ENCODE measurements at places on chromosomes 16 and 17.

DNA sequence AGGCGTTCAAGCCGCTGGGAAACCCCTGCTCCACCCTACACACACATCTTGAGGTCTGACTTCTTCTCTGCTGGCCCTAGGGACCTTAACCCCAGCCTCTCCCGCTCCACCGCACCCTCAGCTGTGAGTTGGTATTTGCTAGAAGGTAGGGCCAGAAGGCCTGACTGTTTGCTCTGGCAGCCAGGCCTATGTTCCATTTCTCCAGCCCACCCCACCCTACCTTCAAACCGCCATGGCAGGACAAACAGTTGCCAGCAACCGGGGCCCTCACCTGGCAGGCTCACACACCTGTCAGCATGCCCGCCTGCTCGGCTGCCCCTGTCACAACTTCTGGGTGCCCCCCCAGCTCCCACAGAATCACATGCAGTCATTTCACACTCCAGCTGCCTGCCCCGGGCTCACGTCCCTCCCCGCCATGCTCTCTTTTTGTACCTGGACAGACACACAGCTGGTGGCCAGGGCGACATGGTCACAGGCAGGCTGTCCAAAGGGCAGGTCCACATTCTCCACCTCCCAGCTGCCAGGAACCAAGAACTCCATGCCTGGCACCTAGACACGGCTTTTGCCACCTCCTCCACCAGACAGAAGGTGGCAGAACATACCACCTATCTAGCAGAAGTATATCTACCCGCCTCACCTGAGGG, 2.6 kb upstream of the ATP2A3 start:
- DNase-seq = no peak

- DNase-seq = no peak
Measured at GRCh38 chr17:80365983-80366382, 49.0 kb upstream of the ENDOV start.

DNA sequence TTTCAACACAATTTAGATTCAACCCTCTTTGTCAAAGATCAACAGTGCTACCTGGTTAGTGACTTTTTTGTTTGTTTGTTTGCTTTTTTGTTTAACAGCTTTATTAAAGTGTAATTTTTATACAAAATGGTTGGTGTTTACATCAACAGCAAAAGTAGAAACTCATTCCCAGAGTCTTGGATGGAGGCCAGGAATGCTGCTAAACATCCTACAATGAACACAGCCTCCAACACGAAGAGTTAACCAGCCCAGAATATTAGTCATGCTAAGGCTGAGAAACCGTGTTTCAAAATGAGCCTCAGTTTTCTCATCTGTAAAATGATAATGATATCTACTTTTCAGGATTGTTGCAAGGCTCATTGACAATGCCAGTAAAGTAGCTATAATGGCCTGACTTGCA, 211.0 kb upstream of the MAF start:
- DNase-seq = no peak

DNA sequence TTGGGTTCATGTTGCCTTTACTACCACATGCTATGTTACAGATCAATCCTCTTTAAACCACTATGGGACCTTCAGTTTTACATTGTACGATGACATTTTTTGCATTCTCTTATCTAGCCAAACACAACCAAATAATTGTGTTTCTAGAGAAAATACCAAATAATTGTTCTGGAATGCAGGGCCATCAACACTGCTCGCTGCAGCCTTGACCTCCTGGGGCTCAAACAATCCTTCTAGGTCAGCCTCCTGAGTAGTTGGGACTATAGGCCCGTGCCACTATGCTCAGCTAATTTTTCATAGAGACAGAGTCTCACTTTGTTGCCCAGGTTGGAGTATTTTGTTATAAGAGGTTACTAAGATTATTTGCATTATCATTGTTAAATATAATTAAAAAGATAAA, 237.5 kb upstream of the PMFBP1 start:
- DNase-seq = no peak

GRCh38 chr17:67360880-67361279, 5.5 kb downstream of the PSMD12 start:
- no peak for DNase-seq
